Progenitor cell of endocrine pancreas (in vitro differentiated cells): ENCODE measurements at places on chromosomes 13 and 19.
A peak's percentile ranks its signal among the peaks of the same experiment; 100 is the strongest.

DNA sequence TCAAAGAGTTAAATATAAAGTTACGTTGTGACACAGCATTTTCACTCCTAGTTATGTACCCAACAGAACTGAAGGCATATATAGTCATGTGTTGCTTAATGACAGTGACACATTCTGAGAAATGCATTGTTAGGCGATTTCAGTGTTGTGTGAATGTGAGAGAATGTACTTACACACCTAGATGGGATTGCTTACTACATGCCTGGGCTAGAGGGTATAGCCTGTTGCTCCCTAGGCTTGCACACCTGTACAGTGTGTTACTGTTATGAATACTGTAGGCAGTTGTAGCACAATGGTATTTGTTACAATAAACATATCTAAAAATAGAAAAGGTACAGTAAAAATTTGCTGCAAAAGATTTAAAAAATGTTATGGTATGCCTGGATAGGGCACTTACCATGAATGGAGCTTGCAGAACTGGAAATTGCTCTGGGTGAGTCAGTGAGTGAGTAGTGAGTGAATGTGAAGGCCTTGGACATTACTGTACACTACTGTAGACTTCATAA is 89.2 kb downstream of the DHRS12 start:
- DNase-seq = no peak

DNA sequence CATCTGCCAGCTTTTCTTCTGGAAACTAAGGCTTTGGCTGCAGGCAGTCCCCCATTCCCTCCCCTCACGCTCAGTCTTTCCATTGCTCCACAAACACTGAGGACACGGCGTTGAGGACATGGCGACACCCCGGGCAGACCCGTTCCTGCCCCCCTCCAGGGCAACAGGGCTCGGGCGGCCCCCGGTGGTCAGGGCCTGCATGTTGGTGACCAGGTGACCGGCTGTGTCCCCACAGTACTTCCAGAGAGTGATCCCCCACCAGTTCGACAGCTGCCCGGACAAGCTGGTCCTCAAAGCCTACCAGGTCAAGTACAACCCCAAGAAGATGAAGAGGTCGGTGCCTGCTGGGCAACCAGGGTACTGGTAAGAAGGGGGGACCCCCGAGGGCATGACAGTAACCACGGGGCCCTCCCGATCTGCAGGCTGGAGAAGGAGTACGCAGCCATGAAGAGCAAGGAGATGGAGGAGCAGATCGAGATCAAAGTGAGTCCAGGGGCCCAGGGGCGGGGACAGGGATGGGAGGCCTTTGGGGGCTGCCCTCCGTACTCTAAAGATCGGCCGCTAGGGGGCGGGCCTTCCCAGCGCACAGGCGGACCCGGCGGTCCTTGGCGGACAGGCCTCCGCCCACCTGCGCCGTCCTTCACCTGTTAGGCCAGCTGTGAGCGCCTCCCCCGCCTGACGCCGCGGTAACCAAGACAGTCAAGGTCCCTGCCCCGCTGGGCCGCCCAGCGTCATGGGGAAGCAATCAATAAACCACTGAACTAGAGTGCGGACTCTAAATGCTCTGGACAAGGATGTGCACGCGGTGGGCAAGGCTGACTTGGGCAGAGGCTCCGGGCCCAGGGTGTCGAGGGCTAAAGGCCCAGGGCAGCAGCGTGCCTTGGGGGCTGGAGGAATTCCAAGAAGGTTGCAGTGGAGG is 21.1 kb downstream of the PRR36 start:
- peak; percentile 96 for DNase-seq

GRCh38 chr19:40398417-40399131 is 8.6 kb upstream of the HIPK4 start:
- no peak for DNase-seq

- DNase-seq = peak; percentile 26
These were observed 24.2 kb downstream of the KEAP1 start for GRCh38 chr19:10478903-10479384.
